Activated naive CD8-positive, alpha-beta T cell treated with anti-CD3 and anti-CD28 coated beads, Interleukin-2, amount 10 ng/mL, durations not matched to agents 7 days and 5 days (primary cell): ENCODE measurements at places on chromosomes 7 and 10. TPM values are rescaled to one million over a fixed set of nuclear protein-coding genes. Genes with fewer than 3 reads are reported as not detected.

NPC1L1 gene
- total RNA-seq: 0.11 TPM

BLNK gene
- 0.43 TPM for total RNA-seq

DNA sequence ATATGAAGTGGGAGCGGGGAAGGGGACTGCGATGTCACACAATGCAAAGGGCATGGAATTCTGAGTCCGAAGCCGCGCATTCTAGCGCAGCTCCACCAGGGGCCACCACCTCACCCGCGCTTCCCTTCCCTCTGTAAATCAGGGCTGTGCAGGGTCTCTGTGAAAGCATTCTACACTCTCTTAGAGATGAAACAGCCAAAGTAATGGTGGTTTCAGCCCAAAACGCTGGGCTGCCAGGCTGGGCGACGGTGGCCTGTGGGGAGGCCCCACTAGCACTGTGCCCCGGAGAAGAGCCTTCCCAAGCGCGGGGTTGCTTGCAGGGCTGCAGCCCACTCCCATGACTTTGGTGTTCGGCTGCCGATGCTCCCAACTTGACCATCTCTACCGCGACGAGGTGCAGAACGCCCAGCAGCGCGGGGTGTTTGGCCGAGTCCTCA, 11.4 kb downstream of the ATG9B start:
- H3K4me3 ChIP-seq: peak overlapping the region; percentile 54
- H3K4me1 ChIP-seq: peaks cover 62% of the 10 kb centered on the region
- no peak for DNase-seq
- peaks cover 5% of the 10 kb centered on the region for H3K36me3 ChIP-seq
- H3K27ac ChIP-seq: peak overlapping the region; percentile 76
- H3K27me3 ChIP-seq: no peaks in the 10 kb centered on the region

- no peak for DNase-seq
- H3K27ac ChIP-seq: no peak overlapping the region
- H3K4me1 ChIP-seq: no peaks in the 10 kb centered on the region
- H3K4me3 ChIP-seq: no peak overlapping the region
Measured at GRCh38 chr7:46853451-46853850, 728.5 kb downstream of the TNS3 start.

DNA sequence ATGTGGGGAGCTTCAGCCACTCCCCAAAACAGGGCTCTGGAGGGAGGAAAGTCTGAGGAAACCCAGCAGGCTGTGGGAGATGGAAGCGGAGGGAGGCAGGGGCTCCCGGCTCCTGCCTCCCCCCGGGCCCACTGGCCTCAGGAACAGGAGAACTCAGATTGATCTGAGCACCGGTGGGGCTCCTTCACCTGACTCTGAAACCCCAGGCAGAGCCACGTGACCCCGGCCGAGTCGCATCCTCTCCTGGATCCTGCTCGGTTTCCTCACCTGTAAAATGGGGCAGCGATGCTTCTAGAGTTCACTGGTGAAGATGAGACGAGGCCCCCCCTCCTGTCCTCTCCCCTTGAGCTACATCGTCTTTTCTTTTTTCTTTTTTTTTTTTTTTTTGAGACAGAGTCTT, 33.6 kb downstream of the TCERG1L start:
- no peaks in the 10 kb centered on the region for H3K27me3 ChIP-seq
- no peaks in the 10 kb centered on the region for H3K4me1 ChIP-seq
- no peak overlapping the region for H3K27ac ChIP-seq
- no peaks in the 10 kb centered on the region for H3K36me3 ChIP-seq
- H3K4me3 ChIP-seq: no peak overlapping the region

DNA sequence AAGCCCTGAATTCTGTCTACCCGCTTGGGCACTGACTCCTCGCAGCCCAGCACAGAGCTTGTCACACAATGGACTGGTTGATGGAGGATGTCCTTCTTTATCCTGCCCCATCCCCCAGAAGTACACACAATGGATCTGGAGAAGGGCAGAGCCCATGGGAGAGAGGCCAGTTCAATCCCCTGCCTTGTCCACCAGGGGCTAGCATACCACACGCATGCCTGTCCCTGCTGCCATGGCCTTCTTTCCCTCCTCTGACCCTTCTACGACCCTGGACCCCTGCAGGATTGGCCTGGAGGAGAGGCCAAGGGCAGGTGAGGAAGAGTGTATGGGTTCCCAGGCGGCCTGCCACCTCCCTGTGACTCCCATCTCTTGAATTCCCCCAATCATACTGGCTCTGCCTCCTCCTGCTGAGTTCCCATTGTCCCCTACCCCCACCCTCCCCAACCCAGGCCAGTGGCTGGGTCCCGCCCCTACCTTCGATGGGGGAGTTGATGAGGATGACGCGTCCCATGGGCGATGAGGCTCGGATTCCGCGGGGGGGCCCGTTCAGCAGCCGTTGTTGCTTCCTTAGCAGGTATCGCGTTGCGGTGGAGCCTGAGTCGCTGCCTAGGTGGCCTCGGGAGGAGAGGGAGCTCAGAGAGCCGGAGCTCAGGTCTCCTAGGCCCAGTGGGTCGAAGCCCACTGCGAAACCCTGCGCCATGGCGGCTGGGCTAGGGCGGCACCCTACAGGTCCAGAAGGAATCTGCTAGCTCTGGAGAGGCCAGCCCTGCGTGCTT, 1.2 kb downstream of the PDZD7 start:
- peaks cover 20% of the 10 kb centered on the region for H3K4me1 ChIP-seq
- no peak overlapping the region for H3K27ac ChIP-seq

DNA sequence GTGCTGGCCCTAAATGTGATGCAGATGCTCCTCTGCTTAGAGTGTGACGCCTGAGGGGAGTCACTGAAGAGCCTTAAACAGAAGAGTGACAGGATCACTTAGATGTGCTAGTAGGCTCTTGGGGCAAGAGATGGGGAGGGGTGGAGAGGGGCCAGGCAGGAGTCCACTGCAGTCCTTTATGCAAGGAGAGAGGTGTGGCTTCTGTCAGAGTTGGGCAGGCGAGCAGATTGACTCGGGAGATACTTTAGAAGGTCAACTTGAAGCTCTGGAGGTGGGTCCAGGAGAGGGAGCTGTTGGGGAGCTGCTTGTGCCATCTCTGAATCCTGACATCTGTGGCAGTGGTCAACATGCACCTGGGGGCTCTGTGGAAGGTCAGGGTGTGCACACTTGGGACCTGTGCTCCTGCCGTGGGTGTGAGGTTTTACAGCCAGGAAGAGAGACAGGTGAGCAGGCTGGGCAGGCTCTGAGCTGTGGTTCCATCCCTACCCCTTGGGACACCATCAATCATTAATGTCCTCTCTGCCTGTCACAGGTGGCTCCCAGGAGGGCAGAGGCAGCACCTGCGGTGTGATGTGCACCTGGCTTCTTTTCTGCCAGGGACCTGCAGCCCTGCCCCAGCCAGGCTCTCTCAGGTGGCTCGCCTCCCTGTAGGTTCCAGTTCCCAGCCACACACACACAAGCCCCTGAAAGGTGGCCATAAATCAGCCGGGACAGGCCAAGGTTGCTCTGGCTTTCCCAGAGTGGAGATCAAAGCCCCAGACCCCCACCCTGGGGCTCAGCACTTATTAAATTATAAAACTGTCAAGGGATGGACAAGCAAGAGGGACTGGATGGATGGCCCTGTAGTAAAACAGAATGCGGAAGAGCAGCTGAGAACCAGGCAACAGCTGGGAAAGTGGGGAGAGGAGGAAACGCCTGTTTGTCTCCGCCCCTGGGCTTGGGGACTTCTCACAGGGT, 14.0 kb downstream of the NEURL1 start:
- H3K36me3 ChIP-seq: no peaks in the 10 kb centered on the region
- peaks cover 7% of the 10 kb centered on the region for H3K4me1 ChIP-seq
- no peak overlapping the region for H3K4me3 ChIP-seq
- no peak for DNase-seq
